ENCODE measurements at places on chromosomes 3 and 15.

GRCh38 chr3:78867409-78868372 is 900.1 kb downstream of the ROBO1 start:
- no peak for DNase-seq

DNA sequence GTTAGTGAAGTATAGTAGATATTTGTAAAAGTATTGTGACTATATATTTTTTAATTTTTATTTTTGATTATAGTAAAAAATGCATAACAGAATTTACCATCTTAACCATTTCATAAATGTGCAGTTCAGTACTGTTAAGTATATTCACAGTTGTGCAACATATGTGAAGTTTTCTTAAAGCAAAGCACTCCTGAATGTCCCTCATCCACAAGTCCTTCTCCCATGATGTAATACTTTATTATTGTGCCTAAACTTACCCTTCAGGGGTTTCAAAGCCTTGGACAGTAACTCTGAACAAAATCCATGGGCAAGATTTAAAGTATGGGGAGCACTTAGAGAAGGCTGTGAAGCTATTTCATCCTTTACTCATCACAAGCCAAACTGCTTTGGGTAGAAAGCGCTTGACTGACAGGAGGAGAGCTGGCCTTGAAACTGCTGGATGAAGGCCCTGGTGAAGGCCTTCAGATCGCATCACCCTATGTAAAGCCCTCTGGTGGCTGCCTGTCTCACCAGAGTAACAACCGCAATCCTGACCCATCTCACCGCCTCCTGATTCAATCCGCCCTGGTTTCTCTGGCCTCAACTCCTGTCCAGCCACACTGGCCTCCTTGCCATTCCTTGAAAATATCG is 28.0 kb downstream of the LSM3 start:
- DNase-seq, result no peak

DNA sequence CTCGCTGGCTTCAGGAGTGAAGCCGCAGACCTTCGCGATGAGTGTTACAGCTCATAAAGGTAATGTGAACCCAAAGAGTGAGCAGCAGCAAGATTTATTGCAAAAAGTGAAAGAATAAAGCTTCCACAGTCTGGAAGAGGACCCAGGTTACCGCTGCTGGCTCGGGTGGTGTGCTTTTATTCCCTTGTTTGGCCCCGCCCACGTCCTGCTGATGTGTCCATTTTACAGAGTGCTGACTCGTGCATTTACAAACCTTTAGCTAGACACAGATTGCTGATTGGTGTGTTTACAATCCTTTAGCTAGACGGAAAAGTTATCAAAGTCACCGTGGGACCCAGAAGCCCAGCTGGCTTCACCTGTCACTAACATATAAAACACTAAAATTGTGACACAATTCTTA is 1464.5 kb downstream of the ZPLD1 start:
- DNase-seq, result no peak

DNA sequence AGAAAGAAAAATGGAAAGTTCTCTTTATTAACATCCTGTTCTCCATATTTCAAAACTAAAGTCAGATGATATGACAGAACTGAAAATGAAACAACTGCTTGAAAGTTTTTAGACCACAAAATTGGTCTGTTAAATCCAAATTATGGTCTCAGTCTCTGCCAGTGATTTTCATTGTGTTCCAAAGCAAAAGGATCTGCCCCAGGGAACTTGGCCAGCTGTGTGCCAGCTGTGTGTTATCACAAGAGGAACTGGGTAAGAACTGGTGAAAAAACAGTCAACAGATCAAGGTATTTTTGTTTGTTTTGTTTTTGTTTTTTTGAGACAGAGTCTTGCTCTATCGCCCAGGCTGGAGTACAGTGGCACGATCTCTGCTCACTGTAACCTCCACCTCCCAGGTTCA is 323.3 kb downstream of the CTNNB1 start:
- no peak for DNase-seq

- no peak for DNase-seq
These were observed 299.3 kb downstream of the SHQ1 start for GRCh38 chr3:72548981-72549380.

DNA sequence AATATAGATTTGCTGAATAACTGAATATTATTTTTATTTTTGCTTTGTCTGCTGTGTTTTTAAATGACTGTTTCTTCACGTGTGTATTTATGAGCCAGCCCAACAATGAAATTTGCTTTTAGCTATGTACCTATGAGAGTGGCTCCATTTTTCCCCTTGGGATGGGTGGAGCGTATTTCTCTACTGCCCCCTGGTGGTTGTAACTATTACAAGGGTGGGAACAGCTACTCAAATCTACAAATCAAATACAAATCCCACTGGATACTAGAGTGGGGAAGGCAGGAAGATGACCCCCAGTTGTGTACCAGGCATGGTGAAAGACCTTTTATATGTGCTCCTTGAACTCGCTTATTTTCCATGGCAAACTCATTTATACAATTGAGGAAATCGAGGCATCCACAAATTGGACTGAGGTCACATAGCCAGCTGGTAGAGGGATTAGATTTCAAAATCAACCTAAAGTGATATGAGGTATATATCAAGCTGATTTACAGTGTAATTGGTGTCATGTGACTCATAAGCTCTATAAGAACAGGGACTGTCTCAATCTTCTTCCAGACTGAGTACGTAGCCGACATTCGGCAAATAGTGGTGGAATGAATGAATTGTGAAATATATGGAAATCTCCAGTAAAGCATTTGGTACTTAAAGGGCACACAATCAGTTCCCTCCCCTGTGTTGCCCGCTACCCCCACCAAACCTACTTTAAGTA is 69.5 kb upstream of the VEPH1 start:
- no peak for DNase-seq

DNA sequence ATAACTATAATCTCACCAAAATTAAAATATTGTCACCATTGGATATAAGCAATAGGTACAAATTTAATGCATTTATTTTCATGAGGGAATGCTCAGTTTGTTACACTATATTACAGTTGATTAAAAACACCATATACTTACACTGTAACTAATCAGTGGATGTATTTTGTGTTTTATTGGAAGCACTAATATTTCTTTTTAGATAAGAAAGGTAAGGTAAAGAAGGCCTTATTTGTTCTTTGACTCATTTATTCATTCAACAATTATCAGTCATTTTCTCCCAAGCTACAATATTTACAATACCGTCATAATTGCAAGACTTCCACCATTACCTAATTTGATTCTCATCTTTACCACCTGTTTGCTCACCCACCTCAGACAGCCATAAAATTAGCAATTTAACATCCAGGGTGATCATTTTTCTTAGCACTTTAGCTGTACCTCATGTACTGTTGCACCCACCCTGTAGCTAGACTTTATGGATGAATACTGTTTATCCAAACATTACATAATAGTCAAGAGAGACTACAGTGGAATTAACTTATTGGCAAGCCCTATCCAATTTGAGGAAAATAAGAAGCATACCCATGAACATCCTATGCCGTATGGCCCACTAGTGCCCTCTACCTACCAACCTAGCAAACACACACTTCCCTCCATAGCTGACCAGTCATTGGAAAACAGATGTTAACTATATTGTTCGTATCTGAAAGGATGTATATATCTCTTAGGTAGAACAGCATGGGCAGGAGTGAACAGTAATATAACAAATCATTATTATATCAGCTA is 229.6 kb downstream of the BBX start:
- DNase-seq, result no peak

DNA sequence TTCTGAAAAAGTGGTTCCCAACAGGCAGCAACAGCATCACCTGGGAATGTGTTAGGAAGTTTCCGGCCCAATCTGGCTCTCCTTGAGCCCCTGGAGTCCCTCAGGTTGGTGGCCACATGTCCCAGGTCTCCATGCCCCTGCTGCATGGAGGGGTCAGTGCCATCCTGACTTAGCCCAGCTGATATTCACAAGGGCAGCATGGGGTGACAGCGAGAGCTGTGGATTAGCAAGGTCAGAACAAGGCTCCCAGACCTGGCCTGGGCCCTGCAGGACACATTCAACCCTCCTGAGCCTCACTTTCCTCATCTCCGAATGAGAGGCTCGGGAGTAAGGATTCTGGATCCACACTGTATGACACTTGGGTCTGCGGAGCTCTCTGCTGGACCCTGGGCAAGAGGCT is 243.8 kb upstream of the TLE3 start:
- DNase-seq, result no peak

DNA sequence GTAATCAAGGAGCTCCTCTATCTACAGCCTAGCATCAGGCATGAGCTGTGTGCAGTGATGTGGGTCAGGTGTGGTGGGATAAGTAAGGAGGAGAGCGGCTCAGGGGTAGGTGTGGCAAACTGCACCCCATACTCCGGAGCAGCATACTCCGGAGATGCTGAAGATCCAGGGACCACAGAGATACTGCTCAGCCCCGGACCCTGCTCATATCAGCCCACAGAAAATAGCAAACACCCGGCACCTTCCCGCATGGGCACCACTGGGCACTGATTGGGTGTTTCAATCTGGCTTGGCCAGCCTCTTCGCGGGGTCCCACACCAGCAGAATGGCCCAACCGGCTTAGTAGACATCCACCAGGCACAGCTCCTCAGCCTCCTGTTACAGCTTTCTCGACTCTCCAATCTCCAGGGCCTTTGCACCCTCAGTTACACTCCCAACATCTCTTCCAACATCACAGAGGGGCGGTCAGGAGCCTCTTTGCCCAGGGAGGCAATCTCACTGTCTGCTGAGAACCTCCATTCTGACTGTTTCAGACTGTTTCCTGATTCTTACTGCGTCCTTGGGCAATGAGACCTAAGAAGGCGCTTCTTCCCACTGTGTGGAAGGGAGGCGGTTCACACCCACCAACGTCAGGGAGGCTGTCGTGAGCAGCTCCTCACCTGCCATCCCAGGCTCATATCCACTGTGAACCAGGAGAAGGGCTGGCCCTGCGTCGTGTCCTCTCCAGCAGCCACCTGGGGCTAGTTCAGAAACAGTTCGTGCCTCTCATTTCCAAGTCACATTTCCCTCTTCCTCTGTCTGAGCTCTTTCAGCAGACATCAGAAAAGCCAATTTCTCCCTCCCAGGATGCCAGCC is 59.8 kb downstream of the CAPN7 start:
- DNase-seq, result no peak

DNA sequence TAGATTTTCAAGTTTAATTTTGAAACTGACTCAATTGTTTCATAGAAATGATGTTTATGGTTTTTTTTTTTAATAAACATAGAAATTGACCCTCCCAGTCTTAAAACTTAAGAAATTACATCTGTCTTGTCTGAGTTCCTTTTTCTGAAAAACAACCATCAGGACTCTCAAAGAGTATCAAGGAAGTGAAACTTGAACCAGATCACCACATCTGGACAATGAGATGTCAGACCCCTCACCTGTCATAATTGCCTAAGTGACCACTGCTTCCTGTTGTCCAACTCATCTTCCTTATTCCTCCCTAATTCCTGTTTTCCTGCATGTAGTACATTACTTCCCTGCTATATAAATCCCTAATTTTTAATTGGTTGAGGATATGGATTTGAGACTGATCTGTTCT is 441.5 kb upstream of the ARHGEF26 start:
- no peak for DNase-seq

GRCh38 chr3:23761440-23761896 is 44.3 kb upstream of the UBE2E1 start:
- DNase-seq, result no peak

DNA sequence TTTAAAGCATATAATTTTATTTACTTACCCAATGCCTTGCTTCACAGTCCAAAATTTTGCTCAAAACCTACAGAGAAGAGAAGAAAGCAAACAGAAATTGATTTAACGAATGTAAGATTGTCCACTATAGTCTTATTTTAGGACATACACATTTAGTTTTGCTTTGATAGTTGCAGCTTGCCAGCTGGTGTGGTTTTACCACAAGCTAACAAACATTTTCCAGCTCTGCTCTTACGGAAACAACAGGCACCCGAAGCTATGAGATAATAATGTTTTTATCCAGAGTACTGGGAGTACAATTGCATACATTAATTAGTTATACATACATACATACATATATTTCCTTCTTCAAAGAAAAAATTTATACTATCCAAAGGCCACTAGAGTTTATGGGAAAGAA is 10.4 kb downstream of the BCL6 start:
- no peak for DNase-seq

GRCh38 chr3:181712553-181713279 is 991 bp downstream of the SOX2 start:
- no peak for DNase-seq

- no peak for DNase-seq
These were observed 55.0 kb downstream of the UBE2E2 start for GRCh38 chr3:23258110-23258509.

- DNase-seq, result no peak
These were observed 73.2 kb downstream of the ST8SIA2 start for GRCh38 chr15:92466834-92467233.

DNA sequence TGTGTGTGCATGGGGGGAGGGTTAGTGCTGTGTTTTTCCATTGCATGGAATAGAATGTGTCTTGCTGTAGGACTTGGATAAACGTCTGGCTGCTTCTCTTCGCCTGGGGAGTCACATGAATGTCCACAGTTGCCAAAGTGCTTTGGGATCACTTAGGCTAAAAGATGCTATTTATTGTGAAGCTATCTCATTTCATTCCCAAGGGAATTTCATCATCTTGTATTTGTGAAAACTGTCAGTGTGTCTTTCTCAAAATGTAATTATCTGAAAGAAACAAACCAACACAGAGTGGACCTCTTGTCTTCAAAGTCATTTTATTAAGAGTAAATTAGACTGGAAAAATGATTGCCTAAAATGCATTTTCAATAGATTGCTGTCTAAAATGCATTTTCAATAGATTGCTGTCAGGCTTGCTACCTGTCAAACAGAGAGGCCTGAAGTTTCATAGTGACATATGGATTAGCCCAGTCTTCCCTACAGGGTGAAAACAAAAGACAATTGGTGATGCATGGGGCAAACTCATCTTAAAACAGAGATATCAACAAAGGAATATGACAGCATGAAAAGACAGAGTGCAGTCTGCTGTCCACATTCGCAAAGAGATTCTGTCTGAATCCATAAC is 117.1 kb upstream of the GOLIM4 start:
- DNase-seq, result no peak

DNA sequence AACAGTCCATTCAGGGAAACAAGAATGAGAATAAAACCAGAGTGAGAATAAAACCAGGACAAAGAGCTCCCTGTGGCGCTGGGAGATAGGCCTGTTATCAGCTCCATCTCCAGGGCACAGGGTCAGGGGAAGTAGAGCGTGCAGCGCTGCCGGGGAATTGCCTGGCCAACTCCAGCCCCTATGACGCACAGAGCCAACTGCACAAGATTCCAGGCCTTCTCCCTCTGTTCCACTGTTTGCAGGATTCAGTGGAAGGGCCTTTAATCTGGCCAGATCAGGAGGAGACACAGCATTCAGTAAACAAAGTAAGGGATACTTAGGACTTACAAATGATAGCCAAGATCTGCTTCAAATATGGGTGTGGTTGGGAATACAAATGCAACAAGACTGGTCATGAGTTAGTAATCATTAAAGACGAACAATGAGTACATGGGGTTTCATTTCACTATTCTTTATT is 49.4 kb downstream of the ITGB5 start:
- no peak for DNase-seq

DNA sequence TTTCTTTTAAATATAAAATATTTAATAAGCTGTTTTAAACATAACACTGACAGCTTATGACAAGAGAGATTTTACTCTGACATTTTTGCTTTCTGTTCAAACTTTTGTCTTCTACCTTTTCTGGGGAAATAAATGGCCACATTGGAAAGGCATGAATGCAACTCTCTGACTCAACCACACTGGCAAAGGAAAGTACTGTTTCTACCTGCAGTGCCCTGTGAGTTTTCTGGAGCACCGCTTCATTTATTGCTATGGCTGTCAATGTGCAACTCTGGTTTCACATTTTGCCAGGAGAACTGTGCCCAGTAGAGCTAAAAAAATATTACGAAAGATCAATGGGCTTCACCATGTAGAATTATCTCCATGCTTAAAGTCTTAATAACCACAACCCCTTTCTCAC is 15.1 kb downstream of the PDZRN3 start:
- no peak for DNase-seq

- DNase-seq, result no peak
These were observed 95.8 kb upstream of the ABHD17C start for GRCh38 chr15:80599359-80599758.

Measured in activated CD8-positive, alpha-beta memory T cell treated with anti-CD3 and anti-CD28 coated beads for 4 hours (primary cell).